ENCODE measurements at places on chromosomes 11 and 22.

- no peak for DNase-seq
Measured at GRCh38 chr22:30863081-30863833, 105.3 kb downstream of the MORC2 start.

- no peak for DNase-seq
Measured at GRCh38 chr11:125428486-125429173, 67.4 kb downstream of the FEZ1 start.

DNA sequence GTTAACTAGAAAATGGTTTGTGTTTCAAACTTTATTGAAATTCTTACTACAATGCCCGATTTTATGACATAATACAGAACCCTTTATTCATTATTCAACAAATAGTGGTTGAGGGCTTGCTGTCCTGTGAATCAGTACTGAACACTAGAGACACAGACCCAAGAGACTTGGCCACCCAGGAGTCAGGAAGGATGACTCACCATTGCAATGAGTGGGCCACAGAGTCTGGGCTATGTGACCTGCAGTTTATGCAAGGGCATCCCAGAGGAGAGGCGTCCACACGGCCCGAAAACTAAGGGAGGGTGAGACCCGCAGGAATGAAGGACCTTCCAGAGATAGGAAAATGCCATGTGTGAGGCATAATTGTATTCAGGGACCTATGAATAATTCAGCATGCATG, 143.8 kb upstream of the DDI1 start:
- no peak for DNase-seq

DNA sequence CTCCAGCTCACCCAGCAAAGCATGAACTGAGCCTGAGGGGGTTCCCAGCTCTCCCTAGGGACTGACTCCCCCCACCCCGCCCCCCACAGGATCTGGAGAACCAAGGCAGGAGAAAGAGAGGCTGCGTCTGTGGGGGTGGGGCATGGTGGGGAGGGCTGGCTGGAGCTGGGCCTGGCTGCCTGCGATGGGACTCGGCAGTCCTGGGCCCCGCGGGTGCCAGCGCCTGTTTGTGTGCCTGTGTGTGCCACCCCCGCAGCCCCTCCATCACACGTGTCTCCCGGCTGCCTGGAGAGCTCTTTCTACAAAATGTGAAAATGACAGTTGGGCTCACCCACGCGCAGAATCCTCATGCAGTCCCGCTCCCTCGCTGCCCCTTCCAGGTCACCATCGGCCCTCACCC, 46.8 kb downstream of the CACNA1I start:
- no peak for DNase-seq

- no peak for DNase-seq
Measured at GRCh38 chr11:921921-922678, 3.6 kb upstream of the AP2A2 start.

GRCh38 chr11:32792111-32792947, 2.1 kb downstream of the CCDC73 start:
- DNase-seq, result no peak

DNA sequence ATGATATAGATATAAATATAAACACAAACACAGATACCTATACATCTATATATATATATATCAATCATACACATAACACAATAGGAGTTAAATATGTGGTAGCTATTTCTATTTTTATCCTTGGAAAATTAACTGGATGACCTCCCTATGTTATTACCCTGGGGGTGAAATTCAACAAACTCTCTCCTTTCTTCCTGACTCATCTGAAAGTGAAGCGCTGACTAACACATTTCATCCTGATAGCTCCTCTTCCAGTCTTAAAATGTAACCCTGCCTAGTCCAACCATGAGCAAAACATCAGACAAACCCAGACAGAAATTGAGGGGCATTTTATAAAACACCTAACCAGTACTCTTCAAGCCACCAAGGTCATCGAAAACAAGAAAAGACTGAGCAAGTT, 220.6 kb upstream of the ISX start:
- no peak for DNase-seq

DNA sequence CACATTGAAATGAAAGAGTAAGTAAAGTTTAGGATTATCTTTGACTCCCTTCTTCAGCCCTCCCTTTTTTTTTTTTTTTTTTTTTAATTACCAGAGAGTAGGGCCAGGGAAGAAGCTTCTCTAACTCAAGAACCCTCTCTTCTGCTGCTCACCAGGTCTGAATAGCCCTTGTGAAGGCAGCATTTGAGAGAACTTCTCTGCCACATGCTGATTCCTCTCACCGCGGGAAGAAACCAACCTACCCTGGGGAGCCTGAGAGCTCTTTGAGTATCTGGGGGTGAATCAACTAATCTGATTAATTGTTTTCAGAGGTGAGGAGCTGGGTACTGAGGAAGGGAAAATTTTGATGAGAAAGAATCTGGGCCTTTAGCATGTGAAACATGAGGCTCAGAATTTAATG, 434.5 kb upstream of the CCDC90B start:
- no peak for DNase-seq

DNA sequence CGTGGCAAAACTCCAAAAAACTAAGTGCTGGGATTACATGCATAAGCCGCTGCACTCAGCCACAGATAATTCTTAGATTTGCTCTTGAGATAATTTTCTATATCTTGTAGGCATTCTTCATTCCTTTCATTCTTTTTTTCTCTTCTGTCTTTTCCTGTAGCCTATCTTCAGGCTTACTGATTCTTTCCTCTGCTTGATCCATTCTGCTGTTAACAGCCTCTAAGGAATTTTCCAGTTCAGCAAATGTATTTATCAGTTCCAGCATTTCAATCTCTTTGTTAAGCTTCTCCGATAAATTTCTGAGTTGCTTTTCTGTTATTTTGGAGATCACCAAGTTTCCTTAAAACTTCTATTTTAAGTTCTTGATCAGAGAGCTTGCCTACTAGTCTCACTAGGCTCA, 46.7 kb downstream of the SMC1B start:
- DNase-seq, result no peak

- no peak for DNase-seq
Measured at GRCh38 chr22:22684580-22685561, 40.5 kb downstream of the GGTLC2 start.

DNA sequence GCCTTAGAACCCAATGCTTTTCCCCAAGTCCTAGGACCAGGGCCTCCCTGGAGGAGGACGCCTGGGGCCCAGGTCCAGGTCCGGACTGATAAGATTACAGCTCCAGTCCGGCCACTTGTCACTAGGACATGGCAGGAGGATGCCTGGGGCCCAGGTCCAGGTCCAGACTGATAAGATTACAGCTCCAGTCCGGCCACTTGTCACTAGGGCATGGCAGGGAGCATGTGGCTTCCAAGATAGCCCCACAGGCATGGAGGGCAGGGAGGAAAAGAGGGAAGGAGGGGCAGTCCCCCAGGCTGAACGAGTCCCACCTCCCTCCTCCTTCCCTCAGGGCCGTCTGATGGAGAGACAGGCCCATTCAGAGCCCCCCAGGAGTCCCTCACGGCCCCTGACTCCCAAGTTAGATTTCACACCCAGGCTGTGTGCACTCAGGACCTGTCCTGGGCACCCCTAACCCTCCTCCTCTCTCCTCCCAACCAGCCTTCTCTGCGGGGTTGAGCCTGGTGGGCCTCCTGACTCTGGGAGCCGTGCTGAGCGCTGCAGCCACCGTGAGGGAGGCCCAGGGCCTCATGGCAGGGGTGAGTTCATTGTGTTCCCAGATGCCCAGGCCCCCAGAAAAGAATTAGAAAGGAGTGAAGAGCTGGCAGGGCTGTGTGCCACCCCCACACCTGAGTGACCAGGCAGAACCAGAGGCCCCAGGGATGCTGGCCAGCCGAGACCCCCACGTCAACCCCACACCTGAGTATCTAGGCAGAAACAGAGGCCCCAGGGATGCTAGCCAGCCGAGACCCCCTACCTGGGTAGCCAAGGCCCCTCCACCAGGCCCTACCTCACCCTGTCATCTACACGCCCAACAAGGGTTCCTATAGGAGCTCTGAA, 2.1 kb downstream of the TSPAN32 start:
- DNase-seq, result no peak

- no peak for DNase-seq
Measured at GRCh38 chr11:17556999-17557398, 9.9 kb downstream of the OTOG start.

- no peak for DNase-seq
Measured at GRCh38 chr22:37842015-37842793, 1.9 kb downstream of the ANKRD54 start.

- DNase-seq, result no peak
Measured at GRCh38 chr11:132610791-132611190, 921.5 kb downstream of the OPCML start.

DNA sequence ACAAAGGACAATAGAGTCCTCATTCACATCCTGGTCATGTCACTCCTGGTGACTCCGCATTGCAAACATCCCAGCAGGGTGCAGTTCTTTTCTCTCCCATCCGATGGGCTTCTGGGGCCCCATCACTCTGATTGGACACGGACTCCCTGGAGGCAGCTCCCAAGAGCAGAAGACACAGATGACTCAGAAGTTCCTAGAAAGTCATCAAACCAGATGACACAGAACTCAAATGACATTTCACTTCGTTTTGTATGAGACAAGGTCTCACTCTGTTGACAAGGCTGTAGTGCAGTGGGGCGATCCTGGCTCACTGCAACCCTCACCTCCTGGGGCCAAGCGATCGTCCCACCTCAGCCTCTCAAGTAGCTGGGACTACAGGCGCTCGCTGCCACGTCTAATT, 33.2 kb downstream of the ZNF195 start:
- no peak for DNase-seq

- DNase-seq, result no peak
Measured at GRCh38 chr11:127412722-127413380, 412.3 kb upstream of the KIRREL3 start.

- DNase-seq, result no peak
Measured at GRCh38 chr11:2484576-2485125, 39.8 kb downstream of the KCNQ1 start.

- no peak for DNase-seq
Measured at GRCh38 chr22:30867746-30868662, 100.6 kb downstream of the MORC2 start.

DNA sequence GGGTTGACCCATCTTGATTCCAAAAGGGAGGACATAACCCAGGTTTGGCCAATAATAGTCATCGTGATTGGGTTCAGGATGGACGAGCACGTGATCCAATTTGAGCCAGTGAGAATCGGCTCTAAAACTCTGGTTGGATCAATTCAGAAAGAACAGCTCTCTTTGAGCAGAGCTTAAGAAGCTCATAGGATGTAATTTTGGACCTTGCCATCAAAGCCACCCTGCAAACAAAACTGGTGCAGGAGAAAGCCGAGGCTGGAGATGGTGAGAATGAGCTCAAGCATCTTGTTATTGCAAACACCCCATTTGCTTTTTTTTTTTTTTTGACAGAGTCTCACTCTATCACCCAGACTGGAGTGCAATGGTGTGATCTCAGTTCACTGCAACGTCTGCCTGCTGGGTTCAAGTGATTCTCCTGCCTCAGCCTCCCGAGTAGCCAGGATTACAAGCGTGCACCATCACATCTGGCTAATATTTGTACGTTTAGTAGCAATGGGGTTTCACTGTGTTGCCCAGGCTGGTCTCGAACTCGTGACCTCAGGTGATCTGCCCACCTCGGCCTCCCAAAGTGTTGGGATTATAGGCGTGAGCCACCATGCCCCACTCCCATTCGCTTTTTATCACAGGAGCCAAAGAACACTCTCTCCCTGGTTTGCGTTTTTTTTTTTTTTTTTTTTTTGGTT, 13.8 kb upstream of the MIAT start:
- no peak for DNase-seq

DNA sequence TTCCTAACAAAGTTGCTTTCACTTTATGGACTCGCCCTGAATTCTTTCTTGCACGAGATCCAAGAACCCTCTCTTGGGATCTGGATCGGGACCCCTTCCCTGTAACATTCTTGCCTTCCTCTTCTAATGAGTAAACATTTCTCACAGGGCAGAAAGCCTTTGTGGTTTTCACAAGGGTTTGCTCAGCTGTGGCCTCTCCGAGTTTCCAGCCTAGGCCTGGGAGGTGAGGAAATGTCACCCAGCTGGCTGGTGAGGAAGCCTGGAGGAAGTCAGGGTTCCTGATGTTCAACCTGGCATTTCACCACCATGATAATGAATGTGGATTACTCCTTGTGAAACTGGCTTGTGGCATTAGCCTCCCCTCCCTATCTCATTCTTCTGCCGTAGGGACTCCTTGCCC, 224.9 kb downstream of the DSCAML1 start:
- DNase-seq, result no peak

DNA sequence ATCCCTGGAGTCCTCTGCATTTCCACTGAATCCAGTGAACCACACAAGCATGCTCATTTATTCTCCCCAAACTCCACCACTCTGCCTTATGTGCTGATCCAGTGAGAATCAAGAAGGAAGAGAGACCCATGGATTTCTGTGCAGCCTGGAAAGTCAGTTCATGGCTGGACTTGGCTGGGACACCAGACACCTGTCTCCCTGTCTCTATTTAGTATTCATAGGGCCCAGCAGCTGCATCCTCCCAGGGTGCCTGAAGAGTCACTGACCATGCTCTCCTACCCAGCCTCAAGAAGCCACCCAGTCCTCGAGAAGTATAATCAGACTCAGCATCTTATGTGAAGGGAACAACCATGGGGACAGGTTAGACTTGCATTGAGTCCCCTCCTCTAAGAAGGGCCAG, 83.2 kb downstream of the ZNF280B start:
- DNase-seq, result no peak

DNA sequence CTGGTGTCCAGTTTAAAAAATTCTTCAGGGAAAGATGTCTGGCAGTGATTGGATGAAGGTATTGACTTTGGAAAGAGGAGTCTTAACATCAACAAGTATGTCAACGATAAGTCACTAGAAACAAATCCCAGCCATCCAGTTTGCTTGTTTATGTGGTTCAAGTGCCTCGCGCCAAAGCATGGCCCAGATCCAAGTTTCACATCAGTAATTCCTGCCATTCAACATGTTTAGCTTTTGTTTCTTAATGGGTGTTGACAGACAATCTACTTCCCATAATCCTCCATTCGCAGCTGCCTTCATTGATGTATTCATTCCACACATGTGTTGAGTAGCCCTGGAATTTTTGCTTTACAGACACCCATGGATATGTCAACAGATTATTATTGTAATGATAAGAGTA, 77.8 kb downstream of the UBASH3B start:
- no peak for DNase-seq

- no peak for DNase-seq
Measured at GRCh38 chr11:23554002-23554401, 693.7 kb upstream of the CCDC179 start.

DNA sequence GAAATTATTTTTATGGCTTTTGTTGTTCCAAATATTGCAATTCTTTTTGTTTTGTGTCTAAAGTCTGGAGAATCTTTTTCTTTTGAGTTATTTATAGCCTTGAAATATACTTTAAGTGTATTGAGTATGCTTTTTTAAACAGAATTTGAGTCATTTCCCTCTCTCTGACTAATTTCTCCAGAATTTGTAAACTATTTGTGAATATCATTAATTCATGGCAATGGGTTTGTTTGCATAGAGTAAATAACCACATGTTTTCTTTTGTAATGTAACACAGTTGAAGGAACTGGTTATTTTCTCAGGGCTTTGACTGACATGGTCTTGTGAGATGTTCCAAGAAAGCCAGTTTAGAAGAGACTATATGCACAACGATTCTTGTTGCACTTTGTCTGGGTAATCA, 30.9 kb upstream of the MPEG1 start:
- no peak for DNase-seq

GRCh38 chr11:67410369-67410831, 5.1 kb upstream of the CARNS1 start:
- DNase-seq, result no peak
